Tibial nerve (tissue), 4 donors: ENCODE measurements at places on chromosomes 12 and 14. TPM values are rescaled to one million over a fixed set of nuclear protein-coding genes. Genes with fewer than 3 reads are reported as not detected.
A peak's percentile ranks its signal among the peaks of the same experiment; 100 is the strongest.

EID3 gene
- 13.2 TPM for total RNA-seq

GUCY2C gene
- total RNA-seq = not detected

- H3K36me3 ChIP-seq = no peaks in the 10 kb centered on the region
- peak overlapping the region; percentile 23 for H3K4me3 ChIP-seq
- DNase-seq = peak; percentile 92
- peaks cover 11% of the 10 kb centered on the region for H3K4me1 ChIP-seq
- peak overlapping the region; percentile 91 for H3K27ac ChIP-seq
- H3K27me3 ChIP-seq = no peaks in the 10 kb centered on the region
These were observed 49.7 kb downstream of the PSMA6 start for GRCh38 chr14:35341751-35342488.

DNA sequence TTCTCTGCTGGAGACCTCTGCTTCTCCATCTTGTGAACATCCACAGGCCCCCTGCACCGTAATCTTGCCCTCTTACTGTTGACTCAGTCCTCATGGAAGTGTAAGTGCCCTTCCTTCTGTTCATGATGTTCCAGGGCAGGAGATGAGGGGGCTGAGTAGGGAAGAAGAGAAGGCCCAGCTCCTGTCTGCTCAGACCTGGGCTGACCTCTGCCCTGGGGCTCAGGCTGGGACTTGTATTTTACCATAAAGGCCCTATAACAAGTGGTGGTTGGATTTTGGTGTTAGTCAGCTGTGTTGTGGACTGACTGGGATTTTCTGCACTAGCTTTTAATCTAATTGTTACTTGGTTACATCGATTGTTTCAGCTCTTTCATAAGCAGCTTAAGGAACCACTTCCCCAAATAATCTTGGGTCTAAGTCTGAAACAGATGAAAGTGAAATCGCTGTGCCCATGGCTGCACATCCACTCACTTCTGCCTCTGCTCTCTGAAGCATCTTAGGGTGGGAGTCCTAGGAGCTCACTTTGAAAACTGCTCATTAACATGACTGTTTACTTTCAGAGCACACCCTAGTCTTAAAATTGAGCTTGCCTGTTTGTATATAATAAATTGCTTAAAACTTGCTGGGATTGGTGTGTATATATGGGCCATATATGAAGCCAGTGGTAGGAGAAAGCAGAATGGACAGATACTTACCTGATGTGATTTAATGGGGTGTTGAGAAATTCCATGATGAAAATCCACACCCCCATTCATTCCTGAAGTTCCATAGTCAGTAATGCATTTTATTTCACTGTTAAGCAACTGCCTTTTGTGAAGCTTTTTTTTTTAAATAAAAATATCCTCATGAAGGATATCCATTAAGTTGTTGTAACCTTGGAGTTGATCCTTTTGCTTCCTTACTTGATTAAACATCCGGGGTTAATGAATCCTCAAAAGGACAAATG, 17.7 kb downstream of the C12orf71 start:
- H3K27me3 ChIP-seq = no peaks in the 10 kb centered on the region
- DNase-seq = no peak
- H3K27ac ChIP-seq = no peak overlapping the region
- H3K4me1 ChIP-seq = no peaks in the 10 kb centered on the region
- no peaks in the 10 kb centered on the region for H3K36me3 ChIP-seq

DNA sequence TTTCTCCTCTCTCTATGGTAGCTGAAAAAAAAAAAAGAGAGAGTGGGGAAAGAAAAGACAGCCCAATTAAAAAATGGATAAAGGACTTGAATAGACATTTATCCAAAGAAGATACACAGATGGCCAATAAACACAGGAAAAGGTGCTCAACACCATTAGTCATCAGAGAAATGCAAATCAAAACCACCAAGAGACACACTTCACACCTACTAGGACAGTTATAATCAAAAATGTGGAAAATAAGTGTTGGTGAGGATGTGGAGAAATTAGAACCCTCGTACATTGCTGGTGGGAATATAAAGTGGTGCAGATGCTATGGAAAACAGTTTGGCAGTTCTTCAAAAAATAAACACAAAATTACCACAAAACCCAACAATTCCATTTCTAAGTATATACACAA, 172.4 kb upstream of the GRIN2B start:
- H3K27me3 ChIP-seq = no peaks in the 10 kb centered on the region
- DNase-seq = no peak
- H3K4me1 ChIP-seq = no peaks in the 10 kb centered on the region

DNA sequence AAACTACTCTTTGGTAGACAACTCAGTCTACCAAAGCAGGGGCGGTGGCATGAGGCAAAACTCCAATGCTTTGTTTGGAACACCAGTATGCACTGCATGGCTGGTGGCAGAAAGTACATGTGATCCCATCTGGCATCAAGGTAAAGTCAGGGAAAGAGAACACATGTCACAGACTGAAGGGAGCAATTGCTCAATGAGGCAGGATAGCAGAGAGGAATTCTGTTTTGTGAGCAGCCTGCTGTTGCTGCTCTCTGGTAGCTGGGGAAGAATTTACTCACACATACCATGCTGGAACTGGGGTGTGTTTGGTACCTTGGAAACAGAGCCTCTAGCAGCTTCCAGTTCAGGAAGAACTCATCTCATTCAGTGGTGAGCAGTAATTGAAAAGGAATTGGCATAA, 84.8 kb downstream of the HELB start:
- H3K4me1 ChIP-seq = no peaks in the 10 kb centered on the region
- no peaks in the 10 kb centered on the region for H3K27me3 ChIP-seq
- H3K4me3 ChIP-seq = no peak overlapping the region
- no peak for DNase-seq
